ENCODE measurements at places on chromosomes 3 and 15.
A peak's percentile ranks its signal among the peaks of the same experiment; 100 is the strongest.

- DNase-seq = no peak
Observed at GRCh38 chr3:71031181-71031580, 552.3 kb downstream of the FOXP1 start.

GRCh38 chr3:122676759-122677158 is 3.9 kb upstream of the PARP14 start:
- no peak for DNase-seq

GRCh38 chr3:143825513-143825912 is 22.8 kb downstream of the SLC9A9 start:
- DNase-seq = no peak

GRCh38 chr3:130941793-130942192 is 47.9 kb downstream of the ATP2C1 start:
- no peak for DNase-seq

GRCh38 chr3:117523418-117523817 is 813.8 kb downstream of the TUSC7 start:
- DNase-seq = no peak

DNA sequence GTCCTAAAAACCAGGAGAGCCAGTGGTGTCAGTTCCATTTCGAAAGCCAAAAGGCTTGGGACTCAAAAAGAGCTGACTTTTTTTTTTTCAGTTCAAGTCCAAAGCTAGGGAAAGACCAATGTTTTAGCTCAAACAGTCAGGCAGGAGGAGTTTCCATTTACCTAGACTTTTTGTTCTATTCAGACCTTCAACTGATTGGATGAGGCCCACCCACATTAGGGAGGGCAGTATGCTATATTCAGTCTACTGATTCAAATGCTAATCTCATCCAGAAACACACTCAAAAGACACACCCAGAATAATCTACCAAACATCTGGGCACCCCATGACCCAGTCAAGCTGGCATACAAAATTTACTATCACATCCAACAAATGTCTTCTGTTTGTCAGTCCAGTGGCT is 374.0 kb downstream of the KCNH8 start:
- DNase-seq = no peak

DNA sequence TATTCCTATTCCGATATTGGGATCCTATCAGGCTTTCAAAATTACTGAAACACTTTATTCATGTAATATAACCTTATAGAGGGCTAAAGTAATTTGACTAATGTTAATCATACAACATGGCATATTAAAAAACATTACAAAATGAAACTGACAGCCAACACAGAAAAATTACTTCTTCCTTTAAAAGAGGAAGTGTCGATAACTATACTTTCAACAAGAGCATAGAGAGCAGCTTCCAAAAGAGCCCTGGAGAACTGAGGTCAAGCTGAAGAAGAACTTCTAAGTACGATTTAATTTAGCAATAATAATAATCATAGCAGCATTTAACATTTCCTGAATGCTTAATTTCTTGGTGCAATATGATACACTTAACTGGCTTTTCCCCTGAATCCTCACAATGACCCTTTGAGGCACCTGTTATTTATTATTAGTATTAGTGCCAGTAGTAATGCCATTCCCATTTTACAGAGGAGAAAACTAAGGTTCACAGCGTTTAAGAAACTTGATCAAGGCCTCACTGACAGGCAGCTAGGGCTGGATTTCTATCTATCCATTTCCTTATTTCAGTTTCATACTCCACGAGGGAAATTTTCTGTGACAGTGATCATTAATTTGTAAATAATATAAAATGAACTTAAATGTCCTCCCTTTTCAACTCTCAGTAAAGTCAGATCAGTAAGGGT is 181.6 kb downstream of the CFAP20DC start:
- DNase-seq = no peak

DNA sequence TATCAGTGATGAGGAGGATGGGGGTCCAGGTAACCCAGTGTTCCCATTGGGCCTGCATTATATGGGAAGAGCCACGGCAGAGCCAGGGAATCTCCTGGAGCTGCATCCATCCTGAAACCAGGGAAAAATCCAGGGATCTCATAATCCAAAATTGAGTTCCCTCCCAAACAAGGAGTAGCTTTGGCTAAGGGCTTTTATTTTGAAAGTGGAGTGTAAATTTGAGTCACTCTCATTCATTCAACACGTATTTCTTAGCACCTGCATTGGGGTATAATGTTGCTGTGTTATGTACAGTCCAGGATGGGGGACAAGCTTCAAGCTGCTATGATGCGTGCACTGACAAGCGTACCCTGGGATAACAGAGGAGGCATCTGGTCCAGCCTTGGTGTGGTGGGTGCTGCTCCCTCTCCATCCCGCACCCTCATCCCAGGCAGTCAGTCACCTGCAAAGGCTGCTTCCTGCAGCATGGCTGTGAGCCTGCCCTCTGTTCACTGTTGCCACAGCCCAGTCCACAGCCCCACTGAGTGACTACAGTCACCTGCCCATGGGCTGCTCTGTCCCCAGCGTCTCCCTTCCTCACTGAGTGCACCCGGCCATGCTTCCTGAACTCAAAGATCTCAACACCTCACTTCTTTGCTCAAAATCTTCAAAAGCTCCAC is 135.6 kb downstream of the OPA1 start:
- no peak for DNase-seq

- no peak for DNase-seq
Observed at GRCh38 chr15:99282121-99282520, 30.8 kb downstream of the LRRC28 start.

DNA sequence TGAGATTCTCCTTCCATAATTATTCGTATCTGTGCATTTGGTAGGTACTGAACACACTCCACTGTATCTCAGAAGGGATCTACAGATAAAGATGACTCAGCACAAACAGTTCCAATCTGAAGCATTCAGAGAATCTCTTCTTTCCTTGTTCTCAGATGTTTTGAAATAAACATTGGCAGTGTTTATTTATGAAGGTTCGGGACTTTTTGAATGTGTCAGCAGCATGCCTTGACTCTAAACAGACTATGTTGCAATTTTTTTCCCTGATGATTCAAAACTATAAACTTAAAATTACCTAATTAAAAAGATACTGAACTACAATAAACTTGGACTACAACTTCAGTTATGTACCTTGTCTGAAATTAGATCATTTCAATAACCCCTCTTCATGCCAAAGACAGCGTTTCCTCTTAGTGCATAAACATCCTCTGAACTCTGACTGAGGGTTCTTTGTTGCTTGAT is 612.9 kb upstream of the TBL1XR1 start:
- DNase-seq = peak; percentile 41

GRCh38 chr3:150747886-150748683 is 14.9 kb downstream of the SIAH2 start:
- DNase-seq = no peak

All from keratinocyte (primary cell).